ENCODE measurements at places on chromosomes 6 and 20. TPM values are rescaled to one million over a fixed set of nuclear protein-coding genes. Genes with fewer than 3 reads are reported as not detected.

- no peaks in the 10 kb centered on the region for H3K36me3 ChIP-seq
- no peak overlapping the region for H3K4me3 ChIP-seq
- H3K4me1 ChIP-seq = no peaks in the 10 kb centered on the region
- no peak for DNase-seq
- H3K27me3 ChIP-seq = no peaks in the 10 kb centered on the region
Measured at GRCh38 chr6:95094751-95095663, 482.3 kb upstream of the MANEA start.

The LY6G6C gene
- total RNA-seq = not detected

The SRSF12 gene
- not detected for total RNA-seq

DNA sequence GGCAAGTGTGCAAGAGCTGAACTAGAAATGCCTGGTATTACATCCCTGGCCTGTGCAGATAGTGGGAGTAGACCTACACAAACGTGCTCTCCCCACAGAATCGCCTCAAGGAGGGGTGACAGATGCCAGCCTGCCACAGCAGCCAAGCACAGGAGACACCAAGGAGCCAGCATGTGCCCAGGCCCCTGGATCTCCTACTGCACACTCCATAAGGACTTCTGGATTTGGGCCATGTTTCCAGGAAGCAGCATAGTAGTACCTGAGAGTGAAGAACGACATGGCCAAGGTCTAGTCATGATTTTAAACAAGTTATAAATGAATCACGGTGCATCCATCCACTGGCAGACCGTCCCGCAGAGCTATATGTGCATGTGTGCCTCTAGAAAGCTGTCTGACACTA, 232.2 kb downstream of the SYNDIG1 start:
- no peaks in the 10 kb centered on the region for H3K4me1 ChIP-seq
- no peaks in the 10 kb centered on the region for H3K27me3 ChIP-seq
- H3K4me3 ChIP-seq = no peak overlapping the region
- peak; percentile 19 for DNase-seq
- H3K36me3 ChIP-seq = no peaks in the 10 kb centered on the region
- H3K27ac ChIP-seq = no peak overlapping the region

Data from activated CD8-positive, alpha-beta memory T cell treated with anti-CD3 and anti-CD28 coated beads, Interleukin-2, amount 10 ng/mL, durations not matched to agents 7 days and 5 days (primary cell).